ENCODE measurements at places on chromosomes 1 and 21. TPM values are rescaled to one million over a fixed set of nuclear protein-coding genes. Genes with fewer than 3 reads are reported as not detected.

DNA sequence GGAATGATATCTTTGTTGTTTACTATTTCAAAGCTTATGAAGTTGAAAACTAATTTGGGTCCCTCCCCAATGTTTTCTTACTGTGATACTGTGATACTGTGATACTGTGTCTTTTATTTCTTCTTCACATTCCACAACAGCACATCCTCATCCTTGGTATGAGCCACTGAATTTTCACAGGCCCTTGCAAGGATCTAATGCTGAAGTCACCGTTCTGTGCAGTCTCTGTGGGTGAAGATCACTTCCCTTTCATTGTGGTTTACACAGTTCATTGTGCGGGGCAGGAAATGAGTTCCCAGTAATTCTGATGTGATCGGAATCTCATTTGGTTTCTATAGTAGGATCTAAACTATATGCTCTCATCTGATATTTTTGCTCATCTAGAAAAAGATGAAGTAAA, 32.1 kb upstream of the PAXBP1 start:
- no peaks in the 10 kb centered on the region for H3K27me3 ChIP-seq
- no peak overlapping the region for H3K4me3 ChIP-seq
- no peaks in the 10 kb centered on the region for H3K4me1 ChIP-seq
- no peaks in the 10 kb centered on the region for H3K36me3 ChIP-seq
- H3K27ac ChIP-seq: no peak overlapping the region
- DNase-seq: no peak

- no peak overlapping the region for H3K4me3 ChIP-seq
- no peaks in the 10 kb centered on the region for H3K27me3 ChIP-seq
- DNase-seq: no peak
- H3K27ac ChIP-seq: no peak overlapping the region
Measured at GRCh38 chr1:35305383-35305782, 36.9 kb downstream of the ZMYM4 start.

Gene UBAP2L
- 62.4 TPM for total RNA-seq

DNA sequence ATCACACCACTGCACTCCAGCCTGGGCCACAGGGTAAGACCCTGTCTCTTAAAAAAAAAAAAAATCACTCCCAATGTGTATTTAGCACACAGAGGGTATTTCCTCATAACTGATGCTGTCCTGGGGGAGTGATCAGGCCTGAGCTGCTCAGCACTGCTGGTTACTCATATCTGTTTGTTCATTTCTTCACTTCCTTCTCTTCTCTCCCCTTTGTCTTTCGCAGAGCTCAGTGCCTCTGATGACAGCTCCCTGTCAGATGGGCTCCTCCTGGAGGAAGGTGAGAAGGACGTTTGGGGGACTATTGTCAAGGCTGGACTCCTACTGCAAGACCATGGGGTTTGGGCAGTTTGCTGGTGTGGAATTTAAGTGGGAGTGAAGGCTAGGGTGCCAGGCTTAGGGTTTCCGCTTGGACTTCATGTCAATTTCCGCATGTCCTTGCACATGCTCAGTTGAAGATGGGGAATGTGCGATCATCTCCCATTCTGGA, 13.0 kb downstream of the INAVA start:
- H3K27me3 ChIP-seq: no peaks in the 10 kb centered on the region
- H3K36me3 ChIP-seq: no peaks in the 10 kb centered on the region
- no peak for DNase-seq
- H3K4me1 ChIP-seq: peaks cover 32% of the 10 kb centered on the region

Gene EPHA8
- not detected for total RNA-seq

Data from stomach (tissue), 19 donors.